Activated CD4-positive, alpha-beta T cell treated with anti-CD3 and anti-CD28 coated beads, Interleukin-2, amount 10 ng/mL, durations not matched to agents 7 days and 5 days (primary cell): ENCODE measurements at places on chromosomes 3 and 15. TPM values are rescaled to one million over a fixed set of nuclear protein-coding genes. Genes with fewer than 3 reads are reported as not detected.

DNA sequence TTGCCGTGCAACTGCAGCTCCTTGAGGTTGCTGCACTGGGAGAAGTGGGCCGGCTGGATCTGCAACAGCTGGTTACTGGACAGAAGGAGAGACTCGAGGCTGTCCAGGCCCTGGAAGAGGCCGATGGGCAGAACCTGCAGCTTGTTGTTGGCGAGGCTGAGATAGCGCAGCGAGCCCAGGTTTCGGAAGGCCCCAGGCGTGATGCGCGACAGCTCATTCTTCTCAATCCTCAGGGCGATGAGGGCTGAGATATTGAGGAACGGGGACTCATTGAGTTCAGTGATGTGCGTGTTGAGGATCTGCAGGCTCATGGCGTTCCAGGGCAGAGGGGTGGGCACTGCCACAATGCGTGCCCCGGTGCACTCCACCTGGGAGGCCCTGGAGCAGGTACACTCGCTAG is 9.0 kb downstream of the LRRC15 start:
- H3K4me1 ChIP-seq, result no peaks in the 10 kb centered on the region
- H3K36me3 ChIP-seq, result no peaks in the 10 kb centered on the region
- H3K4me3 ChIP-seq, result no peak overlapping the region
- peaks cover 4% of the 10 kb centered on the region for H3K27me3 ChIP-seq

- peak; percentile 86 for DNase-seq
- peaks cover 12% of the 10 kb centered on the region for H3K36me3 ChIP-seq
- no peak overlapping the region for H3K4me3 ChIP-seq
- H3K4me1 ChIP-seq, result peaks cover 61% of the 10 kb centered on the region
- H3K27me3 ChIP-seq, result peaks cover under 1% of the 10 kb centered on the region
- H3K27ac ChIP-seq, result no peak overlapping the region
These were observed 64.7 kb upstream of the ZBTB38 start for GRCh38 chr3:141303481-141304223.

GRCh38 chr15:79560384-79560783 is 128.2 kb downstream of the MINAR1 start:
- no peaks in the 10 kb centered on the region for H3K36me3 ChIP-seq
- H3K27ac ChIP-seq, result no peak overlapping the region
- H3K4me1 ChIP-seq, result no peaks in the 10 kb centered on the region
- DNase-seq, result no peak
- peaks cover 11% of the 10 kb centered on the region for H3K27me3 ChIP-seq

DNA sequence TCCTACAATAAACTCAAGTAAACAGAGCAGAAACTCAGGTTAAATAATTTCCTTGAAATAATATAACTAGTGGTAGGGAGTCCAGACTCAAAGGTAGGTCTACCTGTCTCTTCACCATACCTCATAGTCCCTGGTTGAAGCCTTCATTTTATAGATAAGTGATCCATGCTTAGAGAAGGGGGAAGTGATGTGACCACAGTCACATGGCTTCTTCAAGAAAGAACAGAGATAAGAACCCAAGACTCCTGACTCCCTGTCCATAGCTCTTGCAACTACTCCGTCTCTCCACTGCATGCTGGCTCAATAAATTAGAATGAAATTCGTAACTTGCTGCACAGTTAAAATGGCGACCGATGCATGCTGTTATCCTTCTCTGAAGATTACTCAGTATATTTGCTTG is 11.0 kb upstream of the C15orf61 start:
- H3K27me3 ChIP-seq, result no peaks in the 10 kb centered on the region
- DNase-seq, result no peak
- H3K36me3 ChIP-seq, result peaks cover 12% of the 10 kb centered on the region

DNA sequence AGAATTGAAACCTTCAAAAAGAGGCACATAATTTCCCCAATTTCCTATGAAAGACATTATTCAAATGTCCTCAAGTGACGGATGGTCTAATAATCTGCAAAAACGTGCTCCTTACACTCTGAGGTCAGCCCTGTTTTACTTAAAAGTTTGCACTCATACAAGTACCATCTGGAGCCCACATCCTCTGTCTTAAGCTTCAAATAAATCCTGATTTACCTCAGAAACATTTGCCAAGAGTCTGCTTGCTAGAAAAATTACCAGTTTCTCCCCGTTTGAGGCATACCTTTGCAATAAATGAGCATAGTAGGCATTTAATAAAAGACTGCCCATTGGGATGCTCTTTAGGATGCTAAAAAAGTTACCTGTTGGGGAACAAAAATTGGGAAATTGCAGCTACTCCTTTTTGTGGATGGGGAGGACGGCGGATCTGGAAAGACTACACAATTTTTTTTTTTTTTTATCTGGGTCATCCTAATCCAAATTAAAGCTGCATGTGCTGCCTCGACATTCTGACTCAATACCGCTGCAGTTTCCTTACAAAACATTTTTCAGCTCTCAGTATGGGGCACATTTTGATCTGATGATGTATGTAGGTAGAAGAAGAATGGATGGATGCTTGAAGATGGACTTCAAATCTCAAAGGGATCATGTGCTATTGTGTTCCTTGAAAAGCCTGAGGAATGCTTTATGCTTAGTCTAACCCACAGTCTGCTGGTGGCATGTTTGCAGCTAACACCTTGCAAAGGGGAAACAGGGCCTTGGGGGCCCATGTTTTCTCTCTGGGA is 233.7 kb upstream of the ADAMTS9 start:
- H3K27ac ChIP-seq, result no peak overlapping the region
- H3K27me3 ChIP-seq, result no peaks in the 10 kb centered on the region
- H3K4me3 ChIP-seq, result no peak overlapping the region
- no peak for DNase-seq
- no peaks in the 10 kb centered on the region for H3K4me1 ChIP-seq

GRCh38 chr15:52683580-52683979 is 4.4 kb upstream of the ATOSA start:
- peaks cover 3% of the 10 kb centered on the region for H3K27me3 ChIP-seq
- H3K4me3 ChIP-seq, result no peak overlapping the region
- peaks cover 31% of the 10 kb centered on the region for H3K4me1 ChIP-seq
- peaks cover 2% of the 10 kb centered on the region for H3K36me3 ChIP-seq
- no peak for DNase-seq

GRCh38 chr3:137866933-137867332 is 102.8 kb downstream of the SOX14 start:
- no peak overlapping the region for H3K27ac ChIP-seq
- H3K4me3 ChIP-seq, result no peak overlapping the region
- no peak for DNase-seq
- H3K27me3 ChIP-seq, result no peaks in the 10 kb centered on the region
- H3K36me3 ChIP-seq, result no peaks in the 10 kb centered on the region
- H3K4me1 ChIP-seq, result no peaks in the 10 kb centered on the region

DNA sequence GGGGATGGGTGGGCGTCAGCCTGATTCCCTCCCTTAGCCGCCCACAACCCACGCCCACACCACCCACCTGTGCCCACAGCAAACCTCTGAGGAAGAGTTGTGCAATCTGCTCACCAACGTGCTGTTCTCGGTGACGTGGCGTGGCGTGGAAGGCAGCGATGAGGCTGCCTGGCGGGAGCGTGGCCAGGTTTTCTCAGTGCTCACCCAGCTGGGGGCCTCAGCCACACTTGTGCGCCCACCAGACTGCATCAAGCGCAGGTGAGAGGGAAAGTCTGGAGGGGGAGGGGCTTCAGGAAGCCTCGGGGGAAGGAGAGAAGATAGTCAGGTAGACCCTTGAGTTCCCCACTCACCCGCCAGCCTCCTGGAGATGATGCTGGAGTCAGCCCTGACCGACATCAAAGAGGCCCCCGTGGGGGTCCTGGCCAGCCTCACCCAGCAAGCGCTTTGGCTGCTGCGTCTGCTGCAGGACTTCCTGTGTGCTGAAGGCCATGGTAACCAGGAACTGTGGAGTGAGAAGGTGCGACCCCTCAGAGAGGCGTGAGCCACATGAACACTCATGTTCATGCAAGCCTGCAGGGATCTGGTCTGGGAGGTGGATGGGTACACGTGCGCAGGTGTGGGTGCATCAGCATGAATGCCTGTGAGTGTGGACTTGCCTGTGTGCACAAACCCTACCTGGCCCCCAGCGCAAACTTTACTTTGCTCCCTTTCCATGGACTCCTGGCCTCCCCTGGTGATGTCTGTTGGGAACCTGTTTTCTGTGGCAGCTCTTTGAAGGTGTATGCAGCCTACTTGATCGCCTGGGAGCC is 21.7 kb downstream of the NBEAL2 start:
- no peaks in the 10 kb centered on the region for H3K27me3 ChIP-seq
- no peak for DNase-seq
- no peak overlapping the region for H3K27ac ChIP-seq

GRCh38 chr3:86109434-86109833 is 881.5 kb downstream of the VGLL3 start:
- no peaks in the 10 kb centered on the region for H3K36me3 ChIP-seq
- H3K27me3 ChIP-seq, result no peaks in the 10 kb centered on the region
- H3K4me1 ChIP-seq, result no peaks in the 10 kb centered on the region
- no peak overlapping the region for H3K4me3 ChIP-seq
- no peak overlapping the region for H3K27ac ChIP-seq
- no peak for DNase-seq

DNA sequence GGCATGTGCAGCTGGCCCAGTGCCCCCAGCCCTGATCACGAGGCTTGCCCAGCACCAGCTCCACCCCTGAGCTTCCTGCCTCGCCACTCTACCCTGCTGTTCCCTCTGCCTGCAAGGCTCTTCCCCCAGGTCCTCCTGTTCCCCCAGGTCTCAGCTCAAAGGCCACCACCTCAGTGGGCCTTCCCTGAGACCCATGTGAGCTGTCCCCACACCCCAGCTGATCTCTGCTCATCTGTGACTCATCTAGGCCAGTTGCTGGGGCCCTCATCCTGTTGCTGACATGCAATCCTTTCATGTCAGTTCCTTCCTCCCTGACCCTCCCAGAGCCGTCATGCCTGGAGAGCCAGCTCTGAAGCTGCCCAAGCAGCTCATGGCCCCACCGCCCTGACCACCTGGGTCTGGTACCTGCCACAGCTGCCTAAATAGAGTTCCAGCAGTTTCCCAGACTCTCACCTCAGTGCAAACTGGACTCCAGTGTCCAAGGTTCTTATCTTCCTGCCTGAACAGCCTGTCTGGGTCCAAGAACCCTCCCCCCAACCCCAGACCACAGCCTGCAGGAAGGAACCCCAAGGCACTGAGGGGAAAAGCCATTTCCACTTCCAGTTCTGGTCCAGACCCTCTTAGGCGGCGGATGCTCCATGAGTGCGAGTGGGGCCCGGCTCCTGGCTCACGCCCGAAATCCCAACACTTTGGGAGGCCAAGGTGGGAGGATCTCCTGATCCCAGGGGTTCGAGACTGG is 116.6 kb upstream of the IQSEC1 start:
- peaks cover 4% of the 10 kb centered on the region for H3K36me3 ChIP-seq
- H3K4me3 ChIP-seq, result peak overlapping the region; percentile 11
- peak overlapping the region; percentile 93 for H3K27ac ChIP-seq
- H3K4me1 ChIP-seq, result peaks cover 18% of the 10 kb centered on the region
- DNase-seq, result peak; percentile 14
- peaks cover 6% of the 10 kb centered on the region for H3K27me3 ChIP-seq

DNA sequence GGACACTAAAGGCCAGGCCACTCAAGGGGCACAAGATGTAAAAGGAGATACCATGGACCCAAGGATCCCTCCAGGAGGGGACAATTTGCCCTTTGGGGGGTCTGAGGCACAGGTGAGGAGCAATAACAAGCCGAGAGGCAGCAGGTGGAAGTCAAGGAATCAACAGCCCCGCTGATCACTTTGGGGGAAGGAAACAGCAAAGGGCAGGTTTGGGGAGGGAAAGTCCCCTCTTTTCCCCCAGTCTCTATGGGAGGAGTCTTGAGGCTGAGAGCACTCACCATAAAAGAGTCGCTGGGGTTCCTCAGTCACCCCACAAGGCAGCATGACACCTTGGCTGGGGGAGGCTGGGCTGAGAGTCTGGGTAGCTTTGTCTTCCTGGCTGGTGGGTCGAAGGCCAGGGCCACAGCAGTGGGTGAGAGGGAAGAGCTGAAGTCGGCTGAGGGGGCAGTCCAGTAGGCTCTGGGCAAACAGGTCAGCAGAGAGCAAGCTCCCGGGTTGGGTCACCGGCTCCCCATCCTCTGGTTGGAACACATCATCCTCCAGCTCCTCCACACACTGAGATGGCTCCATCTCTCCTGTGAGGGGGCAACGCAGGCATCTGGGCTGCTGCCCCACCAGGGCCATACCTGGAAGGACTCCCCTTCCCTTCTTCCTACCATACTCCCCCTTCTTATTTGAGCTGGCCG is 3.0 kb downstream of the BMF start:
- H3K36me3 ChIP-seq, result peaks cover 17% of the 10 kb centered on the region
- peaks cover 4% of the 10 kb centered on the region for H3K27me3 ChIP-seq
- peak; percentile 67 for DNase-seq
- H3K27ac ChIP-seq, result peak overlapping the region; percentile 75
- H3K4me3 ChIP-seq, result peak overlapping the region; percentile 35

GRCh38 chr15:86347245-86347644 is 267.6 kb downstream of the AGBL1 start:
- no peak overlapping the region for H3K4me3 ChIP-seq
- no peaks in the 10 kb centered on the region for H3K36me3 ChIP-seq
- H3K4me1 ChIP-seq, result no peaks in the 10 kb centered on the region
- no peak for DNase-seq
- no peak overlapping the region for H3K27ac ChIP-seq
- no peaks in the 10 kb centered on the region for H3K27me3 ChIP-seq

DNA sequence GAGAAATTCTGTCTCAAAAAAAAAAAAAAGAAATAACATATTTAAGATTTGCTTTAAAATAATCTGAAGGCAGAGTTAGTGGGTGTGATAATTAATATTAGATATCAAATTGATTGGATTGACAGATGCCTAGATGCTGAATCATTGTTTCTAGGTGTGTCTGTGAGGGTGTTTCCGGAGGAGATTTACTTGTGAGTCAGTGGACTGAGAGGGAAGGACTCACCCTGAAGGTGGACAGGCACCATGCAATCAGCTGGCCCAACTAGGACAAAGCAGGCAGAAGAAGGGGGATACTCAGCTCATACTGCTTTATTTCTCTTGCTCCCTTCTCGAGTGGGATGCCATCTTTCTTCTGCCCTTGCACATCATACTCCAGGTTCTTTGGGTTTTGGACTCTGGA is 16.7 kb upstream of the RPL24 start:
- no peak for DNase-seq
- H3K27ac ChIP-seq, result no peak overlapping the region
- H3K4me3 ChIP-seq, result no peak overlapping the region
- H3K4me1 ChIP-seq, result peaks cover 2% of the 10 kb centered on the region

- H3K4me3 ChIP-seq, result peak overlapping the region; percentile 89
- H3K27me3 ChIP-seq, result no peaks in the 10 kb centered on the region
- DNase-seq, result no peak
- peaks cover 24% of the 10 kb centered on the region for H3K36me3 ChIP-seq
- H3K27ac ChIP-seq, result peak overlapping the region; percentile 98
These were observed 880 bp downstream of the NISCH start for GRCh38 chr3:52456169-52456799.

GRCh38 chr3:30231277-30232141 is 374.9 kb upstream of the TGFBR2 start:
- H3K27ac ChIP-seq, result no peak overlapping the region
- H3K36me3 ChIP-seq, result peaks cover 11% of the 10 kb centered on the region
- H3K4me1 ChIP-seq, result peaks cover 17% of the 10 kb centered on the region
- DNase-seq, result no peak

Gene USP50
- total RNA-seq, result not detected

Gene ANKUB1
- not detected for total RNA-seq

Gene GRK7
- total RNA-seq, result not detected

Gene PPP1R14D
- not detected for total RNA-seq
